ENCODE measurements at places on chromosomes 2 and 18. TPM values are rescaled to one million over a fixed set of nuclear protein-coding genes. Genes with fewer than 3 reads are reported as not detected.

DNA sequence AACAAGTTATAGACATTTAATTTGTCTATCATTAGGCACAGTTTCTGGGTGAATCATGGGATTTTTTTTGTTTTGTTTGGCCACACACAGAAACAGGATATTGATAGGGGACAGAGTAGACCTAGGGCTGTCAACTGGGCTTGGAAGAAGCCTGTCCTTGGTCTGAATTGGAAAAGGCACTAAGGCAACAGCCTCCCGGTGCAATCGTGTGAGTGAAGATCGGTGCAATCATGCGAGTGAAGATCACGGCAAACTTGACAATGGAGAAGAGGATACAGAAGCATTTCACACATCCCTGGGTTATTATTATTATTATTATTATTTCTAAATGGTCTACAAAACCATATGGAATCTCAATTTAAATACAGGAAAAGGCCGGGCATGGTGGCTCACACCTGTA, 94.5 kb downstream of the ACKR3 start:
- DNase-seq: no peak

Gene ARL4C
- 1.7 TPM for total RNA-seq

Gene NYAP2
- 0.05 TPM for total RNA-seq

Gene FBLN7
- 1.00 TPM for total RNA-seq

GRCh38 chr2:148058641-148059040, 37.8 kb downstream of the MBD5 start:
- DNase-seq: no peak

DNA sequence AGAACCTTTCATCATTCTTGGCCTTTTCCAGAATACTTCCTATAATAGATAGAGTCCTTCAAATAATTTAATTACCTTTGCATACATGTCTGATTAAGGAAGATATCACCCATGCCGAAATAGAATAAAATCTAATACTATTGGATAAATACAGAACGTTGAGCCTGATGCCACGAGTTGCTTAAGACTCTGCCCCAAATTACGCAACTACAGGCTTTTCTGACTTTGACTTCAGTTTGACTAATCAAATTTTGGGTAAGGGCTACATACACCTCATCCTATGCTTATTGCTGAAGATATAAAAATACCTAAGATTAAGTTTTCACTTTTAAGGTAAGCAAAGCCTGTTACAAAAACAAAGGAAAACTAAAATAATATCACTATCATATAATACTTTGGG, 1065.1 kb upstream of the NRXN1 start:
- no peak for DNase-seq

GRCh38 chr2:27016801-27017325, 15.9 kb upstream of the TMEM214 start:
- peak; percentile 14 for DNase-seq

Gene EMILIN2
- total RNA-seq: 11.1 TPM

DNA sequence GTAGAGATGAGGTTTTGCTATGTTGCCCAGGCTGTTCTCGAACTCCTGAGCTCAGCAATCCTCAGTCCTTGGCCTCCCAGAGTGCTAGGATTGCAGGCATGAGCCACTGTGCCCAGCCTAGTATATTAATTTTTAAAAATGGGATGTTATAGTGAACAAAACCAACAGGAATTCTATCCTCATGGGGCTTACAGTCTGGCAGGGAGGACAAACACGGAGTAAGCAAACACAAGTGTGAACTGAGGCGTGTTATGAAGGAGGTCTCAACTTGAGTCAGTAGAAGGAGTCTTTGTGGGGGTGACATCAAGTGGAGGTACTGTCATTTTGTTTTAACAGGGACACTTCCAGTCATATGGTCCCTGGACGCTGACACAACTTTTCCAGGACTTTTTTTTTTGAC, 33.1 kb downstream of the EMILIN2 start:
- DNase-seq: no peak

GRCh38 chr2:24721470-24721869, 71.7 kb downstream of the PTRHD1 start:
- peak; percentile 83 for DNase-seq

Gene CD8B
- total RNA-seq: 0.62 TPM

GRCh38 chr2:164711766-164712138, 90.5 kb upstream of the GRB14 start:
- DNase-seq: no peak

DNA sequence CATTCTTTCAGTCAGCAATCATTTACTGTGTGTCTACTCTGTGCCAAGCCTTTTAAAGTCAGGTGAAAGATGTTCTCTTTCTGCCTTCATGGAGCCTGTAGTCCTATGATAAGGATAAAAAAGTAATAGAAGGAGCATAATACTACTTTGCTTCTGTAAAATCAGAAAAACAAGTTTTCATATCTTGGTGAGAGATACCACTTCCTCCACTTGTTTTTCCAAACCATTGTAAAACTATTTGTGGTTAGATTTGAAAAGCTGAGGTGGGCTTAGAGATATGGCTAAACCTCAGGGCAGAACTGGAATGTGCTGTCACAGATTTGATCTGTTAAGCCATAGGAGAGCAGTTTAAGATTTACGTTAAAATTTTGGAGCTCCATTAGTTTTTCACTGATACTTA, 104.7 kb upstream of the FAM117B start:
- no peak for DNase-seq

DNA sequence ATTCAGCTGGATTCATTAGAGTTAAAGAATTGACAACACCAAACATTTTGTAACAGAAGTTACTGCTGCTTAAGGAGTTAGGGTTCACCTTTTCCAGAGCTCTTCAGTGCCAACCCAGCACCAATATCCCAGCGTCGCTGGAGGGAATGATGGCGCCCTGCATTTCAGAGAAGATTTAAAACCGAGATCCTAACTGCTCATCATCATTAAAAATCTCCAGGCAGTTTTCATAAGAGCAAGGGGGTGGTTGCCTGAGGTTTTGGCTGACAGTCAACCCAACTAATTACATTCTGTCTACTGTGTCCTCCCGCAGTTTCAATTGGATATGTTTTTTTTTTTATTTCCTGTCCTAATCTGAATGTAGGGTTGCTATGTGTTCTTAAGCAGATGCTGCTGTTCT, 509.6 kb upstream of the TCF4 start:
- DNase-seq: no peak

- no peak for DNase-seq
Measured at GRCh38 chr2:163711258-163711657, 24.6 kb downstream of the FIGN start.

Gene IL36RN
- total RNA-seq: not detected

GRCh38 chr2:42775186-42775585, 11.3 kb upstream of the OXER1 start:
- no peak for DNase-seq

GRCh38 chr2:2950403-2950952, 427.1 kb downstream of the EIPR1 start:
- no peak for DNase-seq

- no peak for DNase-seq
Measured at GRCh38 chr2:74991977-74992376, 33.5 kb downstream of the POLE4 start.

Gene MTCL1
- 16.3 TPM for total RNA-seq

DNA sequence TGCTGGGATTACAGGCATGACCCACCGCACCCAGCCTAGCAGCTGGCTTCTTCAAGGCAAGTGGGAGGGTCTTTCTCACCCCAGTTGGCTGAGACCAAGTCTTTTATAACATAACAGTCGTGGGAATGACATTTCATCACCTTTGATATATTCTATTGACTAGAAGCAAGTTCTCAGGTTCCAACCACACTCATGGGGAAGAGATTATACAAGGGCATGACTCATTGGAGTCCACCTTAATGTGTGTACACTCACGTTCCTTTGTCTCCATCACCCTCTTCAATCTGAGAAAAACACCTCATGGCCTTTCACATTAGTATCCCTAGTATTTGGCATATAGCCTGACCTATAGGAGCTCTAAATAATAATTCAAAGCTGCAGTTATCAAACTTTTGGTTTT, 2.8 kb upstream of the BBS5 start:
- DNase-seq: no peak

- DNase-seq: no peak
Measured at GRCh38 chr2:202628646-202629198, 6.0 kb upstream of the FAM117B start.

DNA sequence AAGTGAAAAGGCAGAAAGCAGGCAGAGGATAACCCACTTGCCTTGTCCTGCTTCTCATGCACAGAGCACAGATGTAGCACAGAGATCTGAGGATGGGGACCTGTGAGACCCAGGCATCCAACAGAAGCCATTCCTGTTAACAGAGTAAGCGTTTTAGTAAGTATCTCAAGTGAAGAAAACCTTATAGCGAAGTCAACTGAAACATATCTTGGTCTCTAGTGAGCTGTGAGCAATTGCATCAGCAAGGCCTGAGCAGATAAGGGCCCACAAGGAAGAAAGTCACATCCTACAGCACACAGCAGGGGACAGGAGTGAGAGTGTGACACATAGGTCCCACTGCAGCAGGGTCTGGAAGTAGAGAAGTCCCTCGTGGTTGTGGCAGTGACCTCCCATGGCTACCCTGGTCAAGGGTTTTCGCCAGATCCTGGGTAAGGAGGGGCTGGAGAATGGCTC, 248.7 kb upstream of the TNP1 start:
- no peak for DNase-seq

Gene SCN3A
- total RNA-seq: 0.35 TPM

Gene SPC25
- total RNA-seq: 0.24 TPM

DNA sequence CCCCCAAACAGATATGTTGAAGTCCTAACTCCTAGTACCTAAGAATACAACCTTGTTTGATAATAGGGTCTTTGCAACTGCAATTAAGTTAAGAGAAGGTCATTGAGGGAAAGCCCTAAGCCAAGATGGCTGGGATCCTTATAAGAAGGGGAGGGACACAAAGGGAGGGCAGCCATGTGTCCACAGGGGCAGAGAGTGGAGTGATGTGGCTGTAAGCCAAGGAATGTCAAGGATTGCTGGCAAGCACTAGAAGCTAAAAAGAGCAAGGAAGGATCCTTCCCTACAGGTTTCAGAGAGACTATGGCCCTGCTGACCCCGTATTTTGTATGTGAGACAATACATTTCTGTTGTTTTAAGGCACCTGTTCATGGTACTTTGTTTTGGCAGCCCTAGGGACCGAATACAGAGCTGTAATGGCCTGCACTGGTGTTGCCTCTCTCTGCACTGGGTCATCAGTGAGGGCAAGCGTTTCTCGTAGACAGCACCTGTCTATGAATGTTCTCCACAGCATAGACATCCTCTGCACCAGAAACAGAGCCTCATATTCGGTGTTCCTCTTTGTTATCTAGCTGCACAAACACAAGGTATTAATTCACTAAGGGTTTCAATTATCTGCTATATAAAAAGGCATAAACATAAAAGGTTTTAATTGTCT, 75.4 kb upstream of the AQP4 start:
- DNase-seq: no peak

Gene EPB41L3
- total RNA-seq: 14.0 TPM

GRCh38 chr2:32522770-32523169, 105.1 kb upstream of the TTC27 start:
- no peak for DNase-seq

GRCh38 chr18:48782381-48782861, 168.3 kb downstream of the SMAD7 start:
- no peak for DNase-seq

GRCh38 chr18:37714691-37715090, 149.1 kb upstream of the CELF4 start:
- DNase-seq: no peak

DNA sequence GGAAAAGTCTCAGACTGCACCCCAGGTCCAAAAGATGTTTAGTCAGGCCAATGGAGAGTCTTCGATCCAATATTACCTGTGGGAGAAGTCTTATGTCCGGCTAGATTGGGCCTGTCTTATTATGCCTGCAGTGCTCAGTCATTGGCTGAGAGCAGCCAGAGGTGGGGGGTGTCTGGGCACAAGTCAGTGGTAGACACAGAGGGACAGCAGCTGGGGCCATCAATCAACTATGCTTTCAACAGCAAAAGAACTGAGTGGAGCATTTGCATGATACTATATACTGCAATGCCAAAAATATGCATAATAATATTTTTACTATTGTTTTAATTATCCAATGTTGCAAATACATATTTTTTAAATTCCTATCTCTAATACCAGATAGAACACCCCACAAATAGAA, 298.6 kb upstream of the CDH20 start:
- DNase-seq: no peak

DNA sequence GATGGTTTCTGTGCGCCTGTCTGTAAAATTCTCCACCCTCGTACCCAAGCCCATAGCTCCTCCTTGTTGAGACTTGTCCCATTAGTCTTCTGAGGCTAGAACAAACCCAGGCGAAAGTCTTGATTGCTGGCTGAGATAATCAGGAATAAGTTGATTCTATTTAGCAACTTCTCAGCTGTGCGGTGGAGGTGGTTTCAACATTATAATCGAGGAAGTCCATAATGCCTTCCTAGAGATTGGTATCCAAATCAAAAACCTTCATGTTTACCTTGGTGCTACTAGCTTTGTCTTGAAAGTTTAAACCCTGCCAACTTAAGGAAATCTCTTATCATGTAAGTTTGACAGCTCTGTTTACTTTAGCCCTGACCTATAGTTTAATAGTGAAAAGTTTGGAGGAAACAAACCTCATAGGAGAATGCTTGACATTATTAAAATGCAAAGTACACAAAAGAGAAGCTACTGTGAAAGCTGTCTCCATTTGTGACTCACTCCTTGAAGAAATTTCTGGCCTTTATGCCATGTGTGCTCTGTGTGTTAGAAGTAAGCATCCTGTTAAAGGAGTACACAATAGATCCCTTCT, 36.6 kb upstream of the DSC1 start:
- no peak for DNase-seq

Gene GRHL1
- total RNA-seq: 1.1 TPM

Gene NAT8
- total RNA-seq: not detected

GRCh38 chr2:105795575-105795934, 50.8 kb downstream of the NCK2 start:
- DNase-seq: no peak

GRCh38 chr18:74062037-74062436, 85.6 kb downstream of the FBXO15 start:
- no peak for DNase-seq

Gene TET3
- 3.7 TPM for total RNA-seq

DNA sequence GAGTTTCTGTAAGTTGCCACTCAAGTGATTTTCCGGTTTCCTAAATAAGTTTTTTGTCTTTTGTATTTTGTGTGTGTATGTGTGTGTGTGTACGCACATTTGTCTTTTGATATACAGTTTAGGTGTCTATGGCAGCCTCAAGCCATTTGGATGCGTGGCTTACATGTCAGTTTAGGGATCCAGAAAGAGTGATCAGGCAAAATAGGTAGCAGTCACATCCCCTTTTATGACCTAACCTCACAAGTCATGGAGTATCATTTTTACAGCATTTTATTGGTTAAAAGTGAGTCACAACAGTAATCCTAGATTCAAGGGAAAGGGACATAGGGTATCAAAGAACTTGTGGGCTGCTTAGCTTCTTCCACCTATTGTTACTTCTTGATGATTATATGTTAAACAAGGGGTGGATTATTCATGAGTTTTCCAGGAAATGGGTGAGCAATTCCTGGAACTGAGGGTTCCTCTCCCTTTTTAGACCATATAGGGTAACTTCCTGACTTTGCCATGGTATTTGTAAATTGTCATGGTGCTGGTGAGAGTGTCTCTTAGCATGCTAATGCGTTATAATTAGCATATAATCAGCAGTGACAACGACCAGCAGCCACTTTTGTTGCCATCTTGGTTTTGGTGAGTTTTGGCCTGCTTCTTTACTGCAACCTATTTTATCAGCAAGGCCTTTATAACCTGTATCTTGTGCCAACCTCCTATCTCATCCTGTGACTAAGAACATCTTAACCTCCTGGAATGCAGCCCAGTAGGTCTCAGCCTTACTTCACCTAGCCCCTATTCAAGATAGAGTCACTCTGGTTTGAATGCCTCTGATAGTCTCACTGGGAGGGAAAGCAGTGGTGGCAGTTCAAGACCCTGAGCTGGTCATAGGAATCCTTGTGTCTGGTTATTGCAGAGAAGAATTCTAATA, 8.6 kb upstream of the SOCS6 start:
- no peak for DNase-seq

GRCh38 chr2:69646714-69647113, 3.2 kb upstream of the AAK1 start:
- no peak for DNase-seq
